Thyroid gland (tissue), 4 donors: ENCODE measurements at places on chromosomes 7 and 10. TPM values are rescaled to one million over a fixed set of nuclear protein-coding genes. Genes with fewer than 3 reads are reported as not detected.
A peak's percentile ranks its signal among the peaks of the same experiment; 100 is the strongest.

Gene ELFN1
- 0.40 TPM for total RNA-seq

GRCh38 chr7:11914645-11915044, 82.6 kb upstream of the THSD7A start:
- no peak for DNase-seq
- H3K4me3 ChIP-seq = no peak overlapping the region
- H3K4me1 ChIP-seq = no peaks in the 10 kb centered on the region
- no peaks in the 10 kb centered on the region for H3K36me3 ChIP-seq

Gene C10orf105
- not detected for total RNA-seq

DNA sequence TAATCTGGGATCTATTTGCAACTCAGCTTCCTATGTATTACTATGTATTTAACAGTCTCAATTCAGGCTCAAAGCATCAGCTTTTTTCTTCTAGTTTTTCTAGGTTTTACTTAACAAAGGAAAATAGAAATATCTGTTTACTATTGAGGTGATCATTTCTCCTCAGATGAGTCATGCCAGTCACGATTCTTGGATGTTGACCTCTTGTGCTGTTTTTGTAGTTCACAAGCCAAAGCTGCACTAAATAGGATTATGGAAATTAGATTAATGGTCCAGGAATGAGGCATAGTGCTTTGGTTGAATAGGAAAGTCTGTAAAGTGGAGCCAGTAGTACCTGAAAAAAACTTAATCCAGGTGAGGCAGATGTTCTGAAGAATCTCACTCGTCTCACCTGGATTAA, 198.3 kb upstream of the KAT6B start:
- no peak overlapping the region for H3K27ac ChIP-seq
- no peaks in the 10 kb centered on the region for H3K27me3 ChIP-seq
- no peaks in the 10 kb centered on the region for H3K4me1 ChIP-seq
- no peak for DNase-seq
- no peaks in the 10 kb centered on the region for H3K36me3 ChIP-seq

DNA sequence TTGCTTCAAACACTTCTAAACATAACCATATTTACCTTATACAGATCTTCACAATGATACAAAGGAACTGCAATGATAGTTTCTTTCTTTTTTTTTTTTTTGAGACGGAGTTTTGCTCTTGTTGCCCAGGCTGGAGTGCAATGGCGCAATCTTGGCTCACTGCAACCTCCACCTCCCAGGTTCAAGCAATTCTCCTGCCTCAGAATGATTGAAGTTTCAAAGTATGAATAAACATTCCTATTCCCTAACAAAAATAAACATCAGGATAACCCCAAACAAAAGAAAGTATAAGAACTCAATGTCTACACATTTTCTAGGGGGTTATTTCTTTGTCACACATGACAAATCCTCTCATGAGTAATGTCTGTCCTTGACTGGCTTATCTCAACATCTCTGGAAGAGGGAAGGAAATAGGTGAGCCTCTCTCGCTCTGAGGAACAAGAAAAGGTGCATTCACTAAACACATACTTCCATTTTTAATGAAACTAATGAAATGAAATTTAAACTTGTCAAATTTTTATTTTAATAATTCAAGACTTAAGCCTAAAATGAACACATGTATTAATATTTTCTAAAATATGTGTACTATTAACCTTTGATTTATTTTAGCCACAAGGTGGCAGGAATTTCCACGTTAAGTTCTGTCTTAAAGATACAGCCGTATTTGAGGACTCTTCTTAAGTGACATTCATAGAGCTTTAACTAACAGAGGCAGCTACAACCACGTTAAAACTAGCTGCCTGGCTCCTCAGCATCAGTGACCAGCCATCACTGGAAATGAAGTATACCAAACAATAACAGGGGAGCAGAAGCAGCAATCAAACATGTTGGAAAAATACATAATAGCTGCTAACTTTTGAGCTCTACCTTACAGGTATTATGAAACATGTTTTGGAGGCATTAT, 58.3 kb downstream of the MALSU1 start:
- H3K36me3 ChIP-seq = no peaks in the 10 kb centered on the region
- no peak overlapping the region for H3K4me3 ChIP-seq
- H3K27ac ChIP-seq = peak overlapping the region; percentile 4
- peaks cover 15% of the 10 kb centered on the region for H3K4me1 ChIP-seq

GRCh38 chr7:134452991-134453473, 5.9 kb downstream of the AKR1B1 start:
- peaks cover 22% of the 10 kb centered on the region for H3K36me3 ChIP-seq
- peaks cover 35% of the 10 kb centered on the region for H3K4me1 ChIP-seq
- no peaks in the 10 kb centered on the region for H3K27me3 ChIP-seq

Gene PON3
- total RNA-seq = 6.1 TPM

DNA sequence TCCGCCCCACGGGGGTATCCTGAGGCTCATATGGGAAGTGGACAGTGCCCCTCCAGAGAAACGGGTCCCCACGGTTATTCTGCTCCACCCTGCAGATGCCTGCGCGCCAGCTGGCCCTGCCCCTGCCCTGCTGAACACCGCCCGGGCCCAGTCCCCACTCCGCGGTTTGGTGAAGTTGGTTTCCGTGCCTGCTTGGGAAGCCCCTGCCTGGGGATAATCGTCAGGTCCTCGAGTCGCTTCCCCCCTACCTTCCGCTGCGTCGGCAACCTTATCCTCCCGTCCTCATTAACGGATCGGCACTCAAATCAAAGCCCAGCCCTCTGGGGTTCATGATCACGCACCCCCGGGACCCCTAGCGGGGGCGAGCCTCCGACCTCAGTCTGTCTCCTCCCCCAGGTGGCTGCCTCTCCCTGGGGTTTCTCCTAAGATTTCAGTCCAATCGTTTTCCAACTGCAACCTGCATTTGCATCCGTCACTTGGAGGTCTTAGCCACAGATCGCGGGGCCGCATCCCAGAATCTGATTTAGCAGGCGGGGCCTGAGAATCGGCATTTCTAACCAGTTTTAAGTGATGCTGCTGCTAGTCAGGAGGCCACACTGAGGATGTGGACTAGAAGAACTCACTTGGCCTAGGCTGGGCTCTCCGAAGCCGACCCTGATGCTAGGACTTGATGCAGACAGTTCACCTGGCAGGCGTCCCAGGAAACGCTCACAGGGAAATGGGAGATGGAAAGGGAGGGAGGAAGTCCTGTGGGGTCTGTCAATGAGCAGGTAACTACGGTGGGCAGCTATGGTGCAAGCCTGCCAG, 27.6 kb downstream of the WDR86 start:
- H3K36me3 ChIP-seq = peaks cover 11% of the 10 kb centered on the region
- H3K27ac ChIP-seq = no peak overlapping the region
- no peaks in the 10 kb centered on the region for H3K27me3 ChIP-seq
- DNase-seq = no peak

Gene ZNF394
- 39.5 TPM for total RNA-seq

DNA sequence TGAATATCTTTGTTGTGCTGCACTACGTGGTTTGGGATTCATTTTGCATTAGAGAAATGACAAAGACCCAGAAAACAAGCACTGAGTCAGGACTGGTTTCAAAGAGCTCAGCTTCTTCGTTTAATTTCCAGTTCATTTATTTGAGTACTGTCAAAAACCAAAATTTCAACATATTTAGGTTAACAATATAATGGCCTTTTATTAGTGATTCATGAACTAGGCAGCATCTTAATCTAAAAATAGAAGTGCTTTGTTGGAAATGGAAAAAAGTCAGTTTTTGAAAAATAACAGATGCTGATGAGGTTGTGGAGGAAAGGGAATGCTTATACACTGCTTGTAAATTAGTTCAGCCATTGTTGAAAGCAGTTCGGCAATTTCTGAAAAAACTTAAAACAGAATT, 856.4 kb downstream of the LRMDA start:
- no peaks in the 10 kb centered on the region for H3K27me3 ChIP-seq
- H3K27ac ChIP-seq = no peak overlapping the region
- H3K4me3 ChIP-seq = no peak overlapping the region
- no peaks in the 10 kb centered on the region for H3K36me3 ChIP-seq
- H3K4me1 ChIP-seq = no peaks in the 10 kb centered on the region

DNA sequence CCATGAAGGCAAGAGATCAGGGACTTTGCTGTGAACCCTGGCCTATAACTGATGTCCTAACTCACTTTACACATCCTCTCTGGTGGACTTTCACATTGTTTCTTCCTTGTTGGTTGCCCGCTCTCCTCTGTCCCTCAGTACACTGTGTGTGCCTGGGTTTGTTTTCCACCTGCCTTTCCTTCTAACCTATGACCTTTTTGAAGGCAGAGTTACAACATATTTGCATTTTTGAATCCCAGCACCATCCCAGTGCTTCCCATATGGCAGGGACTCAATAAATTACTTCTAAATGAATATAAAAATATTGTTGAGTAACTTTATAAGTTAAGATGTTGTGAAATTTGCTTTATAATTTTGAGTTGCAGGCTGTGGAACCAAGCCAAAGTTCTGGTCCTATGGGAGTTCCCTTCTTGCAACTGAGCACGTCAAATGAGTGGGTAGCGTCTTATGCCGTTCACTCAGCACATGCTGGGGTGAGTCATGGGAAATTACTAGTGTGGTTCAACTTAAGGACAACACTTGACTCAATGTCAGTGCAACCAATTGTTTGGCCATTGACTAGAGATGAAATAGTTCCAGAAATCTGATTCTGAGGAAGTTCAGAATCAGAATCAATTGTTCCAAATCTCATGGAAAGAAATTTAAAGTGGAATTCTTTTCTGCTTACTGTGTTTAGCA, 250.9 kb downstream of the TWIST1 start:
- no peaks in the 10 kb centered on the region for H3K36me3 ChIP-seq
- H3K4me1 ChIP-seq = no peaks in the 10 kb centered on the region
- no peaks in the 10 kb centered on the region for H3K27me3 ChIP-seq
- peak; percentile 15 for DNase-seq
- H3K4me3 ChIP-seq = no peak overlapping the region
- H3K27ac ChIP-seq = no peak overlapping the region

DNA sequence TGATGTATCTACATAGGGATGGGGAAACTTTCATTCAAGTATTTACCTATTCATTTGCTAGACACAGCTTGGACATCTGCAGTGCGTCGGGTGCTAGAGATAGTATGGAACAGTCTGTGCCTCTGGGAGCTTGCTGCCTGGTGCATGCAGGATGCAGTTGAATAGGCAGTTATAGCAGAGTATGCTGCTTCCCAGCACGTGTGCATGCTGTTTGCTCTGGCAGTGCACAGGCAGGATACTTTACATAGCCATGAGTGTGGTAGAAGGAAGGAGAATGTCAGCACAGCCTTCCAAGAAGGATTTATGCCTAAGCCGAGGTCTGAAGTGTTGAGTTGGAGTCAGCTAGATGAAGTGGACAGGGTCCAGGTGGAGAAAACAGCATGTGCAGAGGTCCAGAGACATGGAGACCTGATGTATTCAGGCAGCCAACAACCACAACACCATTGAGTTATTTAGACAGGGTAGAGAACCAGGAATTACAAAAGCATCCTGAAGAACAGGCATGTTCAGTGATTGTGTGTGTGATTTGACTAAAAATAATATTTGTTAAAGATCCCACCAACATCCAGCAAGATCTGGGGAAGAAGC, 8.1 kb downstream of the MAP3K8 start:
- no peaks in the 10 kb centered on the region for H3K27me3 ChIP-seq
- H3K4me1 ChIP-seq = peaks cover 48% of the 10 kb centered on the region
- H3K4me3 ChIP-seq = no peak overlapping the region
- no peak overlapping the region for H3K27ac ChIP-seq
- peaks cover 9% of the 10 kb centered on the region for H3K36me3 ChIP-seq

Gene CLDN3
- 330 TPM for total RNA-seq

DNA sequence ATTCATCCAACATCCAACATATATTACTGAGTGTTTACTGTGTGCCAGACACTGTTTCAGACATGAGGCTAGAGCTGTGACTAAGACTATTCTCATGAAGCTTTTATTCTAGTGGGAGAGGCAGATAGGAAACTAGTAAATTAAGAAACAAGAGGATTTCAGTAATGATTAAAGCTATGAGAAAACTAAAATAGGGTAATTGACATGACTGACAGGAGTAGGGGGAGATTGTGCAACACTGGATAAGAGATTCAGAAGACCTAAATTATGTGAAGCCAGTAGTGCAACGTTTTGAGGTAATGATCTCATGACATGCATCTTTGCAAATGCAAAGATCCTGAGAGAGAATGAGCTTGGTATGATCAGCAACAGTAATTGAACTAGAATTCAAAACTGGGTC, 48.6 kb upstream of the MKLN1 start:
- peaks cover 1% of the 10 kb centered on the region for H3K4me1 ChIP-seq
- H3K27ac ChIP-seq = no peak overlapping the region
- H3K27me3 ChIP-seq = no peaks in the 10 kb centered on the region
- no peak for DNase-seq
- H3K4me3 ChIP-seq = no peak overlapping the region
- H3K36me3 ChIP-seq = no peaks in the 10 kb centered on the region

Gene FOXP2
- total RNA-seq = 24.7 TPM

DNA sequence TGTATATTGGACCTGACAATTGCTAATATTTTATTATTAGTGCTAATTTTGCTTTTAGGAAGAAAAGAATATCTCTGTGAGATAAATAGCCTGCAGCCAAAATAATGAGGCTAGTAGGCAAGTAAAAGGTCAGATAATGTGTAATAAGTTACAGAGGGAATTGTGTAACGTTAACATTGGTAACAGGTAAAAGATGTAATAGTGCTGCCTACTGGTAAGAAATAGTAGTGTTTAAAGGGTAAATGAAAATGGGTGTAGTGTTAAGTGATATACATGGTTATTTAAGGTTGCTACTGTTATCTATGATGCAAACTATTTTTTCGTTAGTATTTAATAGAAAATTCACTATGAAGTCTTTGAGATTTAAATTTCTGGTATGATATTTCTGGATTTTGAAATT, 9.2 kb upstream of the FOXP2 start:
- H3K27me3 ChIP-seq = no peaks in the 10 kb centered on the region
- no peak overlapping the region for H3K27ac ChIP-seq
- no peaks in the 10 kb centered on the region for H3K36me3 ChIP-seq
